ENCODE measurements at places on chromosomes 5 and 9.

GRCh38 chr5:80254767-80255430 lies 949 bp downstream of the SERINC5 start:
- no peak for DNase-seq

DNA sequence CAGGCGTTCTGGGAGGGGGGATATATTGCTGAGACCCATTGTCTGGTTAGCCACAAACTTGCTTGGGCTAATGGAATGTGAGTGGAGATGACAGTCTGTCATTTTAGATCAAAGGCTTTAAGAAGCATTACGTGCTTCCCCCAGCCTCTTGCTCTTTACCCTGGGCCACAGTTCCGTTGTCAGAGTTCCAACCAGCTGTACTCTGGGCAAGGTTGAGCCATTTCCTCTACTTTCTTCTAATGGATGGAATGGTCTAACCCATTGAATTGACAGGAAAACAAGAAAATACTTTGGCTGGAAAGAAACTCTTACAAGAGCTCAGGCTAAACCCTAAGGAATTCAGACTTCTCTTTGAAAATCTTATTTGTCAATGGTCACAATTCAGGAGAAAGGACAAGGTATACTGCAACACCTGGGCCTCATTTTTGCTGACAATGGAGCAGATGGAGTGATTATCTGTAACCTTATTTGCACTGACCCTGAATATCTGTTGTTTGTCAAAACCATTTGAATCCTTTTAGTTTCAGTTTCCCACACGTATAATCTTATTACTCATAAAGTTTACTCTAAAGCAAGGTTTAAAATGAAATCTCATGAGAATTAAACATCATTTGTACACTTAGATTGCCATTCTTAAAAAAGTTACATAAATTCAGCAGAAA lies 231.4 kb downstream of the PDE4D start:
- no peak for DNase-seq

DNA sequence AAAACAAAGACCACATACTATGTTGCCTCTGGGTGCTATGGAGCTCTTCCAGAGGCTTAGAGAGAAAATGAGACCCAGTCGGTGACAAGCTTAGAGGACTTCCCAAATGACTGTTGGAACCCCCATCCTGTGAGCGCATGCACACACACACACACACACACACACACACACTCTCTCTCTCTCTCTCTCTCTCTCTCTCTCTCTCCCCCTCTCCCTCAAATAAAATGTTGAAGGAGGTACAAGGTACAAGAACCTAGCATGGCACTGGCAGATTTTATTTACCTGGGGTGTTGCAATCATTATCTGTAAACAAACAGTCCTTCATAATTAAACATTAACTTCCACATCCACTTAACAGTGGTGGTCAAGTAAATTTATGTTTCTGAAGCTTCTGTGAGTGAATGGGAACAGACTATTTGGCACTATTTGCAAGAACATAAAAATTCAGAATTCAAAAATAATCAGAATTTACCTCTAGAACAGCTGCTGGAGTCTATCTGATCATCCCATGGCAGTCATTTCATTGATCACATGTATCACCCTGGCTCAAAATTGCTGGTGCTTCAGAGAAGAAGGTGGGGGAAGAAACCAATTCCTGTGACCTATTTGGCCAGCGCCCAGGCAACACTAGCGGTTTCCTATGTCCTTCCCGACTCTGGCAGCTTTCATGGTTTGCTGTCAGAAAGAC lies 24.9 kb downstream of the TRPM3 start:
- DNase-seq = no peak

GRCh38 chr5:11482011-11482410 lies 422.2 kb downstream of the CTNND2 start:
- no peak for DNase-seq

- no peak for DNase-seq
Observed at GRCh38 chr9:71697882-71698281, 70.4 kb downstream of the CEMIP2 start.

DNA sequence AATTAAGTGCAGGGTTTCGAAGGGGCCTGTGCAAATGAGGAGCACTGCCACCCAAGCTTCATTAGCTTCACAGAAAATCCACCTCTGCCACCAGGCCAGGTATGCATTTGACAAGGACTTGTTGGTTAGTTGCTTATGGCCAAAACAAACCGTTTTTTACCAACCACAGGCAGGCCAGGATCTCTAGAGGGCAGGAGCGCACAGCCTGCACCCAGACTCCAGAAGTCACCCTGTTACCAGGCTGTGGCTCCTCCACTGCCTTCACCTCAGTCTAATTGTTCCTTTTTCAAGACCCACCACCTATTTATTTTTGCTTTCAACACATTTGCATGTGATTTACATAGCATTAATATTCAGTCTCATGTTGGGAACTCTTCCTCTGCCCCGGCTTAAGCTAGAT lies 78.3 kb upstream of the HSPA9 start:
- no peak for DNase-seq

DNA sequence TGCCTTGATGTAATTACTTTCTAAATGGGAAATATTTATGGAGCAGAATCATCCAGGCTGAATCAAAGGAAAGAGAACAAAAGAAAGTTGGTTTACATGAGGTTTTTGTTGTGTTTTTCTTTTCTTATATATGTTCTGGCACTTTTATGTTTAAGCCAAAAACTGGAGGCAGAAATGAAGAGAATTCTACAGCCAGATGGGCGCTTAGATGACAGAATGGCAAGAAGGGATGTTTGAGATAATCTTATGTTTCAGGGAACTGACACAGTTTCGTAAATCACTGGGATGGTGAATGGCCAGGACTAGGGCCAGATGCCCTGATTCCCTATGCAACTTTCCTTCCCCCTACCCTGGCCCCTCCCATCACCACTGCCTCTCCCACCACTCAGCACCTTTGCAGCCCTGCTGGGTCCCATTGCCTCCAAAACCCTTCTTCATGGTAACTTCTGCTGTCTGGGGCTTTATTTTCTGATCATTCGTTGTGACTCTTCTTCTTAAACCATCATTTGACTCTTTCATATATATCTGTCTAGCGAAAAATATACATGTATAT lies 111.8 kb downstream of the EFNA5 start:
- no peak for DNase-seq

GRCh38 chr5:43302481-43302880 lies 10.7 kb downstream of the HMGCS1 start:
- DNase-seq = no peak

GRCh38 chr5:150112201-150113046 lies 26.1 kb upstream of the CSF1R start:
- no peak for DNase-seq

DNA sequence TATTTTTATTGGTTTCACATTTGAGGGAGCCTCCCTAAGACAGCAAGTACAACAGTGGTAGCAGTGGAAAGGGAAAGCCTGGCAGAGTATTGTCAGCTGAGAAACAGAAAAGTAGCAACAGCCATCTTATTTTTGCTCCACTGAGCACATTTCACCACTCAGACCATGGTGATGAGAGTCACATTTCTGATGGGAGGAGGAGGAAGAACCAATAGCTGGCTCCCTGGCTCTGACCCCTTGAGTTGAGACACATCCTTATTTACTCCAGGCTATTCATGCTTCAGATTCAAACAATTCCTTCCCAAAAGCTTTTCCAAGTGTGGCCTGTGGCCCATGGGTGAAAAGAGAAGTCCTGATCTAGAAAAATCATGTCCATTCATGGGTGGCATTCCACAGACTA lies 236.3 kb downstream of the ARHGAP26 start:
- DNase-seq = no peak

GRCh38 chr9:29211003-29211579 lies 1637.8 kb upstream of the C9orf72 start:
- DNase-seq = no peak

- no peak for DNase-seq
Observed at GRCh38 chr5:117242028-117242427, 667.4 kb upstream of the SEMA6A start.

GRCh38 chr9:91807643-91808246 lies 142.3 kb downstream of the ROR2 start:
- no peak for DNase-seq

DNA sequence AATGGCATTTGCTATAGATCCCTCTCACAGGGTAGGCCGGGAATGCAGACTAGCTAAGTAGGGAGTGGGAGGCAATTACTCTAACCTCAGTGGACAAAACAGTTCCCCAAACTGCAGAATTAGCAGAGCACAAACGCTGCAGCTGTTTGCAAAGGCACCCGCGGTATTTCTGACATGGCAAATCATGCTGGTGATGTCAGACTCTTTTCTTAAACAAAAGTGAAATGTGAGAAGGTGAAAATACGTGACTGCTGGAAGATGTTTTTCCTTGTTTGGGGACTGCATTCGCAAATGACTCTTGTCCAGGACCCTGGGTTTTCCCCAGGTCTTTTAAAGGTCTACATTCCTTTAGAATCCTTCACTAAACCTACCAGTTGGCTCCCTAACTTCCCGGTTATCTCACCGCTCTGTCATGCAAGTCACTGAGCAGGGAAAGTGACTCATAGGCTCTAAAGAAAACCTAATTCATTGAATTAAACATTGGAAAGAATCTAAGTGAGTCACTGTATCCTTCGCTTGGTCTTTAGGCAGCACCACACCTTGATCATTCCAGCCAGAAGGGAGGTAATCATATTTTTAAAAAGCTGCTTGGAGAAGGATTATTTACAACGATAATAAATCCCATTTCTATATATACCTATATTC lies 91.5 kb upstream of the DNAH5 start:
- no peak for DNase-seq

DNA sequence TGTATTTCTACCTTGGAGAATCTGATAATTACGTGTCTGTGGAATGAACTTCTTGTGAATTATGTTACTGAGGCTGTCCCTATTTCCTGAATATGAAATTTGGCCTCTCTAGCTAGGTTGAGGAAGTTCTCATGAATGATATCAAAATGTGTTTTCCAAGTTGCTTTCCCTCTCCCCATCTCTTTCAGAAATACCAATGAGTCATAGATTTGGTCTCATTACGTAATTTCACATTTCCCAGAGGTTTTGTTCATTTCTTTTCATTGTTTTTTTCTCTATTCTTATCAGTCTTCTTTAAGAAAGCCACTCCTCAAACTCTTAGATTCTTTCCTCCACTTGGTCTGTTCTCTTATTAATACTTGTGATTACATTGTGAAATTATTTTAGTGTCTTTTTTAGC lies 923.8 kb upstream of the CDH9 start:
- DNase-seq = no peak

- DNase-seq = no peak
Observed at GRCh38 chr9:33306037-33306436, 15.7 kb downstream of the NFX1 start.

- DNase-seq = no peak
Observed at GRCh38 chr9:85742597-85742936, 813 bp upstream of the AGTPBP1 start.

DNA sequence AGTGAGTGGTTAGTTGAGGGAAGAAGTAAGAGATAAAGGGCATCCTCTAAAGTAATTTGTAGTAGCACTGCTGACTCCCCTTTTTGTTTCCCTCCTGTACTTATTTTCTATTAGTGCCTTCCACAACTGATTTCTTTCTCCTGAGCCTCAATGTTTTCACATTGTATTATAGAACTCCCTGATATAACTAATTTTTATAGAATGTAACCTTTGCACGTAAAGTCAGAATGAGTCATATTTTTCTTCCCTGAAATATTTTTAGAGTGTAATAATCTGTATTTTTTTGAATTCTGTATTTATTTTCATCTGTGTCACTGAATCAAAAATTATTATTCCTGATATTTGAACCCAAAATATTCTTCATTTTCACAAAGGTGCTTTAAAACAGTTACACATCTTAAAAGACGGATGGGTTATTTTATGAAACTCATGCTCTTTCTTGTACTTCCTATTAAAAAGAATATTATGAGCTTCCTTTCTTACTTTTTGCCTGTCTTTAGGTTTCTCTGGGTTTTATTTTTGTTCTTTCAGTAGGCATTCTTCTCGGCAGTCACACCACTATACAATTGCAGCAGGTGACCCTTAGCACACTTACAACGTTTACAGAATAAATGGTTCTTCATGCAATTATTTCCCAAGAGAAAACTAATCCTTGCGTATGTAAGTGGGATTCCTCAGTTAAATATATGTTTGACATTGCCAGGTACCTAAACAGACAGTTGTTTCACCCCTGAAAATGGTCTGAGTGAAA lies 30.5 kb upstream of the DMRTA1 start:
- no peak for DNase-seq

DNA sequence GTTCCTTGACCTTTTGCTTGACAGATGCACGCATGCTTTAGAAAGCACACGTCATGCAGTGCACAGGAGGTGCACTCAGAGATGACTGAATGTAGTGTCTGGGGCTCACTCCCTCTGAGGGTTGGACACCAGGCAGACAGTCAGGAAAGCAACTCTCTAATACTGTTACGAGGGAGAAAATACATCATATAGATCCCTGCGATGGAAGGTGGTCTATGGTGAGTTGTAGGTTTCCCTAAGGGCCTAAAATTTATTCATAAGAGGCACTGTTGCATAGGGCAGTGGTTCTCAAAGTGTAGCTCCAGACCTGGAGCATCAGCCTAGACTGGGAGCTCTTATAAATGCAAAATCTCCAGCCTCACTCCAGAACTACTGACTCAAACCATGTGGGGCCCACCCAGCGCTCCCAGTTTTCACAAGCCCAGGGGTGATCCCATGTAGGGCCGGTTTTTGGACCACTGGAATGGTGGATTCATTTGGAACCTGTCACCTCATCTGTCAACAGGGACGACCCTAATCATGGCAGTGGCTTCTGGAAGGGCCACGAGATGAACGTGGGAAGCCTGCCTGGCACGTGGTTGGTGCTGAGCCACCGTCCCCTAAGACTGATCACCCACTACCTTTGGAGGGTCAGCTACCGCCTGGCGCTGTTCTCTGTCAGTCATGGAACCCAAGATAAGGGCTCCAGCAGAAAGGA lies 16.8 kb upstream of the PHF19 start:
- no peak for DNase-seq

GRCh38 chr5:103424453-103425205 lies 138.0 kb downstream of the NUDT12 start:
- no peak for DNase-seq

GRCh38 chr5:11064763-11065450 lies 303.9 kb upstream of the DAP start:
- DNase-seq = no peak

- DNase-seq = no peak
Observed at GRCh38 chr5:173964506-173964905, 24.5 kb upstream of the C5orf47 start.

DNA sequence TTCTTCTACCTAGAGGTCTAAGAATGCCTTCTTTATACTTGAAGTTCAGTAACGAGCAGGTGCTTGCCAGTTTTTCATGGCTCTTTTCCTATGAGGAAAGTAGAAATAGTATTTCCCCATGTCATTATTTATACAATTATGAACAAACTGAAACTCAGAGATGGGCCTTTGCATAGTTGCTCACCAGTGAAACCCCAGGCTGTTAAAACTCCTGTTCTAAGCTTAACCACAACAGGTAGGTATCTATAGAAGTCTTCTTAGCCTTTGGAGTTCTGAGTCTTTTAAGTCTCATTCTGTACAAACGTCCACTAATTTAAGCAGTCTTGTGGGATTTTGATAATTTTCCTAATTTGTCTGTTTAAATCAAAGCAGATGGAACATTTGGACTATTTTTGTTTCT lies 90.1 kb downstream of the STARD4 start:
- DNase-seq = no peak

GRCh38 chr5:149584121-149584520 lies 2.8 kb downstream of the ARHGEF37 start:
- DNase-seq = no peak

GRCh38 chr5:1973391-1974013 lies 90.8 kb upstream of the IRX4 start:
- DNase-seq = no peak

Measured in stimulated activated CD8-positive, alpha-beta memory T cell treated with anti-CD3 and anti-CD28 coated beads, Interleukin-2, amount 100 ng/mL, for 1 hour (primary cell).